ENCODE measurements at places on chromosomes 6 and 20. TPM values are rescaled to one million over a fixed set of nuclear protein-coding genes. Genes with fewer than 3 reads are reported as not detected.

The TCP11 gene
- total RNA-seq: not detected

DNA sequence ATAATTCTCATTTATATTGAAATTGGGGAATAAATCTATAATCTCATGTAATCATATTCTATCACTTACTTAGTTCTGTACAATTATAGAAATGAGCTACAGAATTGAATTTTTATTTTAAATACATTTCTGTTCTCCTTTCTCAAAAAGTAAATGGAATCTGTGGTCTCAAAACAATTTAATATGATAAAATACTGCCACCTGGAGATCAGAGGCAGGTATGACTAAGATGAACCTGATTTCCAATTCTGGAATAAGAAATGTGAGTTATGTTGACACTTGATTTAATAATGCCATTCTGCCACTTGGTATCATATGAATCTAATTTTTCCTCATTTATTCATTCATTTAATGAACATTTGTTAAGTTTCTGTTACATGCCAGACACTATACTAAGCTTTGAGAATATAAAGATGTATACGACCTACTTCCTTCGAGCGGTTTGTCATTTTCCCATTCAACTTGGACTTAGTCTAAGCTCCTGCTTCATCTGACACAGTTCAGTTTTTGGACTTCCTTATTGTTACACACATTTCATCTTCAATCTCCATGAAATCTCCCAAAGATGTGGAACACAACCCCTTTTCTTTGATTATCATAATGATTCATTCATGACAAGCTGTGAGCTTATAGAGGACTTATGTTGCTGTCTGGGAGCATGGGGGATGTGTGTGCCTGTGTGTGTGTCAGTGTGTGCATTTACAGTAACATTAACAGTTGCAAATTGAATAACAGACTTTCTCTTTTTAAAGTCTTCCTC, 7.5 kb upstream of the CCDC28A start:
- H3K27me3 ChIP-seq: no peaks in the 10 kb centered on the region
- H3K4me3 ChIP-seq: no peak overlapping the region
- H3K27ac ChIP-seq: no peak overlapping the region
- H3K36me3 ChIP-seq: no peaks in the 10 kb centered on the region

The UBD gene
- not detected for total RNA-seq

- no peaks in the 10 kb centered on the region for H3K36me3 ChIP-seq
- no peaks in the 10 kb centered on the region for H3K27me3 ChIP-seq
- H3K4me1 ChIP-seq: no peaks in the 10 kb centered on the region
- no peak overlapping the region for H3K4me3 ChIP-seq
- no peak for DNase-seq
- H3K27ac ChIP-seq: no peak overlapping the region
Observed at GRCh38 chr6:42350911-42351310, 100.8 kb downstream of the TRERF1 start.

The HCK gene
- total RNA-seq: 0.70 TPM

GRCh38 chr6:71157345-71157744, 131.3 kb upstream of the OGFRL1 start:
- H3K36me3 ChIP-seq: no peaks in the 10 kb centered on the region
- DNase-seq: no peak
- H3K4me3 ChIP-seq: no peak overlapping the region
- H3K4me1 ChIP-seq: no peaks in the 10 kb centered on the region

The MYMX gene
- total RNA-seq: 3.3 TPM

- H3K27me3 ChIP-seq: no peaks in the 10 kb centered on the region
- H3K4me1 ChIP-seq: no peaks in the 10 kb centered on the region
- no peaks in the 10 kb centered on the region for H3K36me3 ChIP-seq
- no peak for DNase-seq
- H3K4me3 ChIP-seq: no peak overlapping the region
Observed at GRCh38 chr6:54515013-54515412, 206.8 kb downstream of the TINAG start.

The HSPA12B gene
- total RNA-seq: 1.4 TPM

DNA sequence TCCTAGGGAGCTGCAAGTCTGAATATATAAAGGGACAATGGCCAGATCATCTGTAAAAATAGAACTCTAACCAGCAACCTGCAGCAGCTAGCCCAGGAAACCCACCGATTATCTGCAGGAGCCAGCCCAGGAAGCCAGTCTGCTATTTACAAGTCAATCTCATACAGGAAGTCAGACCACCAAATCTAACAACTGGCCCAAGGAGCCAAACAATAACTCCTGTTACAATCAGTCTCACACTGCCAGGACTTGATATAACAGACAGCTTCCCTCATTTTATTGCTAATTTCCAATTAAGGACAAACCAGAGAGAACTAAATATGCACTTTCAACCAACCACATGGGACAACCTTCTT, 14.4 kb upstream of the RIN2 start:
- H3K27ac ChIP-seq: no peak overlapping the region
- H3K36me3 ChIP-seq: no peaks in the 10 kb centered on the region

The RHAG gene
- total RNA-seq: not detected

DNA sequence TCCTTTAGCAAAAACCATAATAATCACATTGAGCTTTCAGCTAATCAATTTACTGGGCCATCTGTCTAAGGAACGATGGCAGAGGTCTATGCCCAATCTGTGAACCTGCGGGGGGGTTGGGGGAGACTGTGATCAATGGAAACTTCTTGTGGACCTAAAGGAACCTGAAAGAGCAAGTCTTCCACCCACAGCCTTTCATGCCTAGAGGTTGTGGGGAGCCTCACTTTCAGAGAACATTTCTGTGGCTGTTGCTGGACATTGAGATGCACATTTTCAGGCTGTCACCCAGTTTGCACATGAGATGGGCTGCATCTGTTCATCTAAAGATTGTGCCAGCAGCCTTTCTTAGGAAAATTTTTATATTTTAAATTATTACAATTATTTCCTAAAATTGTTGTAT, 310.0 kb upstream of the SPTLC3 start:
- H3K27ac ChIP-seq: no peak overlapping the region
- no peaks in the 10 kb centered on the region for H3K27me3 ChIP-seq
- H3K4me3 ChIP-seq: no peak overlapping the region
- no peaks in the 10 kb centered on the region for H3K36me3 ChIP-seq

GRCh38 chr6:24768361-24768760, 6.4 kb upstream of the GMNN start:
- no peaks in the 10 kb centered on the region for H3K36me3 ChIP-seq
- no peaks in the 10 kb centered on the region for H3K27me3 ChIP-seq
- no peak overlapping the region for H3K4me3 ChIP-seq
- DNase-seq: no peak
- H3K27ac ChIP-seq: no peak overlapping the region

GRCh38 chr6:36302227-36302976, 32.5 kb downstream of the PNPLA1 start:
- H3K27ac ChIP-seq: no peak overlapping the region
- no peaks in the 10 kb centered on the region for H3K36me3 ChIP-seq
- H3K4me3 ChIP-seq: no peak overlapping the region
- DNase-seq: peak; percentile 98
- H3K27me3 ChIP-seq: no peaks in the 10 kb centered on the region

The OXT gene
- total RNA-seq: not detected

The SYCP2 gene
- 1.2 TPM for total RNA-seq

- no peak for DNase-seq
- no peaks in the 10 kb centered on the region for H3K36me3 ChIP-seq
Observed at GRCh38 chr20:23631981-23632710, 5.6 kb downstream of the CST3 start.

GRCh38 chr6:88916615-88917208, 46.7 kb downstream of the RNGTT start:
- no peak overlapping the region for H3K4me3 ChIP-seq
- H3K4me1 ChIP-seq: no peaks in the 10 kb centered on the region
- H3K36me3 ChIP-seq: no peaks in the 10 kb centered on the region
- no peak for DNase-seq

- H3K36me3 ChIP-seq: no peaks in the 10 kb centered on the region
- no peak for DNase-seq
- no peak overlapping the region for H3K4me3 ChIP-seq
- no peaks in the 10 kb centered on the region for H3K27me3 ChIP-seq
- no peaks in the 10 kb centered on the region for H3K4me1 ChIP-seq
Observed at GRCh38 chr6:146666909-146667308, 68.1 kb downstream of the ADGB start.

- H3K4me1 ChIP-seq: no peaks in the 10 kb centered on the region
- H3K27me3 ChIP-seq: no peaks in the 10 kb centered on the region
- H3K27ac ChIP-seq: no peak overlapping the region
- H3K4me3 ChIP-seq: no peak overlapping the region
- DNase-seq: no peak
Observed at GRCh38 chr6:130009146-130009545, 9.2 kb upstream of the L3MBTL3 start.

DNA sequence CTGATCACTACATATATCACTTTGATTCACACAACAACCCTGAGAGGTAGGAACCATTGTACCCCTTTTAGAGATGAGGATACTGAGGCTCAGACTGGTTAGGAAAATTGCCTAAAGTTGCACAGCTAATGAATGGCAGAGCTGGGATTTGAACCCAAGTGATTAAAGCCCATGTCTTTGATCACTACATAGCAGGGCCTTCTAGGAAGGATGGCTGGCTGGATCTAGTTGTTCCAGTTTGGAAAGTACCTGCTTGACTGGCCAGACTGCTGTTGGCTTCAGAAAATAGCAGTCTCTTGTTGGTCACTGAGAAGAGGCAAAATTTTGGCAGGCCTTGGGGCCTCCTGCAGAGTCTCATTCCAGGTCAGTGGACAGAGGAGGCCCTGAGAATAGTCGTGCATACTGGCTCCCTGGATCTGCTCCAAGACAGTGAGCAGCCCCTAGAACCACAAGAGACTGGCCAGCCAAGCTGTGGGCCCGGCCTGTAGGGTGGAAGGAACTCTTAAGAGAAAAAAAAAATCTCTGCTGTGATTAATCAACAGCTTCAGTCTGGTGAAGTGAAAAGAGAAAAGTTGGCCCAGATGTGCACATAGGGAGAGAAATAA, 17.5 kb downstream of the PPARD start:
- H3K4me1 ChIP-seq: no peaks in the 10 kb centered on the region
- peaks cover 4% of the 10 kb centered on the region for H3K36me3 ChIP-seq
- no peak overlapping the region for H3K4me3 ChIP-seq
- no peak for DNase-seq
- H3K27me3 ChIP-seq: no peaks in the 10 kb centered on the region
- H3K27ac ChIP-seq: no peak overlapping the region

GRCh38 chr6:80348263-80348662, 241.8 kb downstream of the BCKDHB start:
- H3K27me3 ChIP-seq: no peaks in the 10 kb centered on the region
- no peak for DNase-seq
- H3K4me1 ChIP-seq: no peaks in the 10 kb centered on the region
- H3K4me3 ChIP-seq: no peak overlapping the region

DNA sequence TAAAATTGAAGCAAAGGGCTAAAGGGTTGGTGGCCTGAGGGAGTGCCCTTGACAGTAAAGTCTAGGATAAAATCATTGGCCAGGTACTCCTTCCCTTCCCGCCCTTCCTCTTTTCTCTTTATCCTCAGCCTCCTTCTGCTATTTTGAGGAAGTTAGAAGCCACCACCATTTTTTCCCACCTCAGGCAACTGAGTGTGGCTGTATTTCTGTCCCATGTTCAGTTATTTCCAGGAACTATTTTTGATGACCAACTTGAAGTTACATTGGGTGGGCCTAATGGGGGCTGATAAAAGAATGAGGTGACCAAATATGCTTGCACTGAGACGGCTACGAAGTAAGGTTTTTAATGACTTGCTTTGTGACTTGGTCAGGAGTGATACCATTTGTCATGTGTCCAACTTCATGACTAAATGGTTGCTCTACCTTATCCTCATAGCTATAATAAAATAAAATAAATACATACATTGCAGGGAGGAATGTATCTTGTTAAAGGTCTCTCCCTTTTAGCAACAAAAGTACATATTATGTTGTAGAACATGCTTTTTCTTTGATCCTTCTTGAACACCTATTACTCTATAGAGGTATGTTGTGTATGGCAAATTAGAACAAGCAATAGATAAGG, 12.0 kb downstream of the PTPN1 start:
- no peak overlapping the region for H3K27ac ChIP-seq
- H3K4me1 ChIP-seq: no peaks in the 10 kb centered on the region
- peaks cover 7% of the 10 kb centered on the region for H3K36me3 ChIP-seq
- no peak overlapping the region for H3K4me3 ChIP-seq

- DNase-seq: no peak
- H3K4me3 ChIP-seq: no peak overlapping the region
- no peak overlapping the region for H3K27ac ChIP-seq
- H3K4me1 ChIP-seq: peaks cover 4% of the 10 kb centered on the region
- peaks cover 12% of the 10 kb centered on the region for H3K27me3 ChIP-seq
Observed at GRCh38 chr6:69865126-69865525, 1.2 kb upstream of the COL19A1 start.

DNA sequence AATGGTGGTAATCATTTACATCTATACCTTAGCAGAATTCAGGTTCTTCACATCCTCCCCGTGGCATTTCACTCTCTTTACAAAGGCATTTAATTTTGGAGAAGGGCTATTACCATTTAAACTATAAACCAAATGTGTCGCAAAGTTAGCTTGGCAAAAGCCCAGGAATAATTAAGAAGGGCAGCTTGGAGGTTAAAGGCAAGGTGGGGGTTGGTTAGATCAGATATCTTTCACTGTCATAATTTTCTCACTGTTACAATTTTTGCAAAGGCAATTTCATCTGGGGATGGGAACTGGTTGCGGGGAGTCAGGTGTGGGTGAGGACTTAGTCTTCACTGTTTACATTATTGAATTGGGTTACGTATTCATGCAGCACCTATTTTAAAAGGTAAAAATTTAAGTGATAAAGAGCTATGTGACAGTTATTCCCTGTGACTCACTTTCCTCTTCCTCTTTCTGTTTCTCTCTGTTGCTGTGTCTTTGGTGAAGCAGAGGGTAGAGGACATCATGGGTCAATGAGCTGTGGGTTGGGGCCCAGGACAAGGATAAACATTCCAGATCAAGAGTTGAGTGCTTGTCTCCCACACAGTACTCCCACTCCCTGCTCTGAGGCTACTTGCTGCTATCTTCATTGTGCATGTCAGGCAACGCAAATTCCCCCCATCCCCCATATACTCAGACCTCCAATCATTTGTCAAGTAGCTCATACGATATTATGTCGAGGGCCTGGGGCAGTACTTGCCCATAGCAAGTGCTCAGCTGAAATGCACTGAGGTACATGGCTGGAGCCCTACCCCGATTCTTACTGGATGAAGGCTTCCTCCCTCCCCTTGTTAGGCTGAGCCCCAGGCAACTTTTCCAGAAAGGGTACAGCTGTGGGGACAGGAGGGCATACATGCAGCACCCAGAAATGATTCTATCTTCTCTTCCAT, 223.1 kb upstream of the MYLIP start:
- no peaks in the 10 kb centered on the region for H3K36me3 ChIP-seq
- no peak for DNase-seq

The REM1 gene
- not detected for total RNA-seq

DNA sequence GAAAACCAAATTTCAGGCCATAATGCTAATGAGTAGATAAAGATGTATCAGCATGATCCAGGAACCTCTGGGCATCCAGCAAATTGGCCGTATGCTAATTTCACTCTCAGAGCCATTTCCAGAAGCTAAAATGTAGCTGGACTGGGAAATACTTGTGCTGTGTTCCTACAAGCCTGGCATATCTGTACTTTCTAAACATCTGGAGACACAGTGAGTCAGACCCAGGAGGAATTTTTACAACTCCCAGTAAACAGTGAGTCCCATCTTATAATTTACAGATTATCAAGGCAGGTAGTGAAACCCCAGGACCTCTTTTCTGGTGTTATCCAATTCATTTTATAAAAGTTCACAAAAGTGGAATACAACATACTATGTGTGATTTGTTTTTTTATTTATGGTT, 683.0 kb upstream of the ADGRB3 start:
- H3K27me3 ChIP-seq: no peaks in the 10 kb centered on the region
- no peaks in the 10 kb centered on the region for H3K4me1 ChIP-seq
- no peak for DNase-seq
- H3K36me3 ChIP-seq: no peaks in the 10 kb centered on the region
